ENCODE measurements at places on chromosomes 11 and 22. TPM values are rescaled to one million over a fixed set of nuclear protein-coding genes. Genes with fewer than 3 reads are reported as not detected.
A peak's percentile ranks its signal among the peaks of the same experiment; 100 is the strongest.

The ALG8 gene
- total RNA-seq = 21.1 TPM

- no peak for DNase-seq
These were observed 542.9 kb downstream of the MN1 start for GRCh38 chr22:27258616-27259172.

GRCh38 chr11:134725716-134726639 is 313.9 kb upstream of the B3GAT1 start:
- no peak for DNase-seq

DNA sequence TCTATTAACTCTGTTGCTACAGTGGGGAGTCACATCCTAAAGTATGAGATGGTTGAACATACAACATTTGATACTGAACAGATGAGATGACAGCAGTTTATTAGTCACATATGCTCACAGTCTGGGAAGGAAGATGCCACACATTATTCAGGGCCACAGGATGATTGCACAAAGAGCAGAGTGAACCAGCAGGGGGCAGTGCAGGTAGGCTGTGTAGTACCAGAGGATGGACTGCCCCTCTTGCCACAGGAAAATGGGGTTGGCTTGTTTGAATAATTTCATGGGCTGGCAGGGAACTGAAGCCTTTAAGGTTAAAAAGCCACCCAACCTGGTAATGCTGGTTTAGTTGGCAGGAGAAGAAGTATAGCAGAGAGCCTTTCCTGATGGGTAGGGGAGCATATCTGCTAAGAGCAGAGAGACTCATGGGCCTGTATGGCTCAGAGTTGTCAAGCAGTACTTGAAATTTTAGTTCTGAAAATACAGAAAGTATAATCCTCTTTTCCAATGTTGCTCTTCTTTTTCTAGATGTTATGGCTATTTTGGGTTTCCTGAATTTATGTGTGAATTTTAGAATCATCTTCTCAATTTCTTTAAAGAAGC is 180.4 kb upstream of the B3GAT1 start:
- no peak for DNase-seq

GRCh38 chr11:76783896-76784813 is 999 bp downstream of the TSKU start:
- DNase-seq = peak; percentile 81

DNA sequence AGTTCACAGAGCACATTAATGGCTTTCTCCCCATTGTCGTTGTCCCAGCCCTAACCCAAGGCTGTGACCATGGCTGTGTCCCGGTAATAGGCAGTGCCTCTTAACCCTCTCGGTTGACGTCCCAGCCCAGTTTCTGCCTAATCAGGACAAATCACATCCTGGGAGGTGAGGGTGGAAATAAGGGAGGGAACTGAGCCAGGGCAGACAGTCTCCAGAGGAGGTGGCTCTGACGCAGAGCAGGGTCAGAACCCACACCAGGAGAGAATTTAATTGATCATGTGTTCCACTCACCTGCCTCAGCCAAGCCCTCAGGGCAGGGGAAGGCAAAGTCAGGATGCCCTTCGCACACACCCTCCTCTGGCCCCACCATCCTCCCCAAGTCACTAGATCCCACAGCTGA is 17.0 kb downstream of the SLC43A1 start:
- no peak for DNase-seq

Data from muscle of leg (tissue), 16 donors.